ENCODE measurements at places on chromosomes 1 and 21. TPM values are rescaled to one million over a fixed set of nuclear protein-coding genes. Genes with fewer than 3 reads are reported as not detected.

CLDN8 gene
- 15.3 TPM for total RNA-seq

IQCC gene
- total RNA-seq = 3.4 TPM

- no peak for DNase-seq
These were observed 20.9 kb upstream of the LRP8 start for GRCh38 chr1:53348486-53349368.

CACNA1E gene
- total RNA-seq = 0.15 TPM

DNA sequence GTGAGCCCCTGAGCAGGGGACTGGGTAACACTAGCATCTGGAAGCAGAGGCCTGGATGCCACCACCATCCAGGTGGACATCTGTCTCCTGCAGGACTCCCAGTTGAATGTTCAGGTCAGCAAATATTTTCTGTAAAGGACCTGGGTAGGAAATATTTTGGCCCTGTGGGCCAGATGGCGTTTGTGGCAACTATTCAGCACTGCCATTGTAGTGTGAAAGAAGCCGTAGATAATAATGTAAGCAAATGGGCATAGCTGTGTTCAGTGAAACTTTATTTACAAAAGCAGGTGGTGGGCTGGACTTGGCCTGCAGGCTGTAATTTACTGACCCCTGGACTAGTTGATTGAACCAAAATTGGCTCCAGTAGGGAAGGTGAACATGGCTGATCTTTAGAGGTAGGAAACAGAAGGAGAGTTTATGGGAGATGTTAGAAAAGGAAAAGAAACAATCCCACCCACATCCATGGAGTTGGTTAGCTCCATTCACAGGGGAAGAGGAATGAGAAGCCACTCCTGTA lies 20.0 kb upstream of the CD101 start:
- no peak for DNase-seq

ACTA1 gene
- 0.53 TPM for total RNA-seq

KRTAP19-5 gene
- total RNA-seq = not detected

DNA sequence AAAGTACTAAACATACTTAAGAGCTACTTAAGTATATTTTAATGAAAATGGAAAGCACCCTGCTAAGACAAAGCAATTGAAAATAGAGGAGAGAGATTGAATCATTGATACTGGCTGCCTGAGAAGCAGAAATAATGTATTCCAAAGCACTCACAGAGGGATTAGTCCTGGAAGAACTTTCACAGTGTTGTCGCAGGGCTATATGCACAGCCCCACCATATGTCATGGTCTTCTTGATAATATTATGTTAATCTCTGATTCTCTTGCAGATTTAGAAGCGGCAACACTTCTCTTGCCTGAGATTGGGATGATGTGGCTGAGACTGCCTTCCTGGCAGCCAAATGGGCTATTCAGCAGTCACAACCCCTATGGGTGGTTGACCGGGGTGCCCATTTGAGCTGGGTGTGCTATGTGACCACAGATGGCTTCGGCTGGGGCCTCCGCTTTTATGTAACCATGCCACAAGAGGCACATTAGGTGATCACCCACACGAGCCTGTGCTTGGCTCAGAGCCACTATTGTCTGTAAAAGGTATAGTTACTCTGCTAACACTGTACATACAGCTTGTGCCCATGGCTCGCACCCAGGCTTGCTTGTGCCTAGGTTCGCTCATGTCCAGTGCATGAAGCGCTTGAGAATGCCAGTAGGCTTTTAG lies 152.2 kb upstream of the SGIP1 start:
- DNase-seq = no peak

GRCh38 chr1:65799601-65800000 lies 6.9 kb downstream of the PDE4B start:
- no peak for DNase-seq

- no peak for DNase-seq
These were observed 391.0 kb downstream of the OMA1 start for GRCh38 chr1:58155418-58156123.

C1QC gene
- 41.6 TPM for total RNA-seq

GRCh38 chr1:152745289-152745704 lies 12.5 kb upstream of the KPRP start:
- DNase-seq = no peak

GRCh38 chr1:49333906-49334305 lies 557.2 kb upstream of the BEND5 start:
- DNase-seq = no peak

DNA sequence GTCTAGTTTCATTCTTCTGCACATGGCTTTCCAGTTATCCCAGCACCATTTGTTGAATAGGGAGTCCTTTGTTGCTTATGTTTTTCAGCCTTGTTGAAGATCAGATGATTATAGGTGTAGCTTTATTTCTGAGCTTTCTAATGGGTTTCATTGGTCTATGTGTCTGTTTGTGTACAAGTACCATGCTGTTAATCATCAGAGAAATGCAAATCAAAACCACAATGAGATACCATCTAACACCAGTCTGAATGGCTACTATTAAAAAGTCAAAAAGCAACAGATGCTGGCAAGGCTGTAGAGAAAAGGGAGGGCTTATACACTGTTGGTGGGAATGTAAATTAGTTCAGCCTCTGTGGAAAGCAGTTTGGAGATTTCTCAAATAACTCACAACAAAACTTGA lies 321.5 kb upstream of the PTBP2 start:
- no peak for DNase-seq

DNA sequence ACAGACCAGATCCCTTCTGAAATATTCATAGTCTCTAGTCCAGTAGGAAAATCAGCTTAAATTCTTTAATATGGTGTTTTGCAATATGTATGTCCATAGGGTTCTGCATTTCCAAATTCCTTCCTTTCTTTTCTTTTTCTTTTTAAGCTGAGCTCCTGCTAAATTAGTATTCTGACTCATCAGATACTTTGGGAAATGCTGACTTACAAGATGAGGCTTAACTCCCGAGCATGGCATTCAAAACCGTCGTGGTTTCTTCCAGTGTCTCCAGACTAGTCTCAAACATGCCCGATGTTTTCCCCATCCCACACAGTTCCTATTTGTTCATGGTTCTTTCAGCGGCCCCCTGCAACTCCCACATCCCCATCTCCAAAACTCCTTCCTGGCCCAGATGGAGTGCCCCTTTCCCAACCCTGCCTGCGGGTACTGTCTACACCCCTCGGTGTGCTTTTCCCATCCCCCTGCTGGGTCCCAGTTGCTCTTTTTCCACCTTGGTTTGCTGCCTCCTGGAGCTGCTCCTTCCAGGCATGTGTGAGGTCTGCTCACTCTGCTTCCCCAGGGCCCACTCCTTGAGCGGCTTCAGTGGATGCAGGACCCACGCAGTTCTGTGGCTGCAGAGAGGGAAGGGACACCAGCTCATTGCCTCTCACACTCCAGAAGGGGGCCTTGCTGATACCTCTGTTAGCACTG lies 19.5 kb upstream of the ETV3 start:
- no peak for DNase-seq

CD1D gene
- not detected for total RNA-seq

PARS2 gene
- total RNA-seq = 5.2 TPM

GRCh38 chr1:171984850-171985485 lies 143.7 kb downstream of the DNM3 start:
- DNase-seq = no peak

GRCh38 chr1:154810571-154810970 lies 59.5 kb downstream of the KCNN3 start:
- DNase-seq = no peak

DNA sequence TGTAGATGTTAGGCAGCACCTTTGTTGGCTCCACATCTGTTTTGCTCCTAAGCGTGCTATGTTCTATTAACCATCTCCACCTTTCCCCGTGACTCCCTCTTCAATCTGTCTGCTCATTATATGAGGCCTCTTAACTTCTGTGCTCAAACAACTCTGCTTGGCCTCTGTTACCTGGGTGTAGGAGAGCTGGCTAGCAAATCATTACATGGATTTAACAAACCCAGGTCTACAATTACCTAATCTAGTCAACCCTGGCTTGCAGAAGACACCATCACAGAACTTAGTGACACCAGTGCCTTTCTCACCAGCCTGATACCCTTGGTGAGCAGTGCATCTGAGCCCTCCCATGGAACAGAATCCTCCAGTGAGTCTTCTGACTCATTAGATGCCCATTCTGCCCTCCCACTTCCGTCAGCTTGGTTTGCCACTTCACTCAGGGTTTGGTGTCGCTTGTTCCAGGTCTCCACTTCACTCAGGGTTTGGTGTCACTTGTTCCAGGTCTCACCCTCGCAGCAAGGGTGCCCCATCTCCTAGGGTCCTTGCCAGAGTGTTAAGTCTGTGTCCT lies 92.0 kb upstream of the KIF26B start:
- DNase-seq = no peak

- no peak for DNase-seq
These were observed 15.5 kb upstream of the MAP3K7CL start for GRCh38 chr21:29114765-29115500.

GRCh38 chr21:40227096-40227495 lies 359.9 kb downstream of the PCP4 start:
- DNase-seq = no peak

- no peak for DNase-seq
These were observed 3.9 kb downstream of the PRXL2B start for GRCh38 chr1:2590233-2591141.

C8B gene
- not detected for total RNA-seq

DNA sequence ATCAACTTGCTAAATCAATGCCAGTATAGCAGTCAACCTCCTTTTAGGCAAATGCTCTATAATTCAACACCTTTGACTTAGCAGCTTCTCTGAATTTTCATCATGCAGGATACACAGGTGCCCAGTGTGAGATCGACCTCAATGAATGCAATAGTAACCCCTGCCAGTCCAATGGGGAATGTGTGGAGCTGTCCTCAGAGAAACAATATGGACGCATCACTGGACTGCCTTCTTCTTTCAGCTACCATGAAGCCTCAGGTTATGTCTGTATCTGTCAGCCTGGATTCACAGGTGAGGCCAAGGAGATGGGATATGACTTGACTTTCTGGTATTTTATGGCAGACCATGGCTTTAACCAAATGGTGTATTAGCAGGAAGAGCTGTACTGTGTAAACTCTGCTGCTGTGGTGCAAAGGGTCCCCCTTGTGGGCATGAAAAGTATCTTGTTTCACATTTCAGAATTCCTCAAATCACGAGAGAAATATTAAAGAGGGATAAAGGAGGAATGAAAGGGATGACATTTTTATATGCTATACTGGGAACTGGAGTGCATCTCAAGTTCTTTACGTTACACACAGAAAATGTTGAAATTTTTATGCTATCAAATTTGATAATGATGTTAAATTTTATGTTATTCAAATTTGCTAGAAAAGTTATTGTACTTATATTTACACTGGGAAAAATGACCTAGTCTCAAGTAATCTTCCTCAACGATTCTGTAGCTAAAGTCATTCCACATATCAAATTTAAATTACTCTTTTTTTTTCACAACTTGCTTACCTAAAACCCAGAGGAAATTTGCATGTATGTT lies 88.9 kb downstream of the CRB1 start:
- no peak for DNase-seq

DNA sequence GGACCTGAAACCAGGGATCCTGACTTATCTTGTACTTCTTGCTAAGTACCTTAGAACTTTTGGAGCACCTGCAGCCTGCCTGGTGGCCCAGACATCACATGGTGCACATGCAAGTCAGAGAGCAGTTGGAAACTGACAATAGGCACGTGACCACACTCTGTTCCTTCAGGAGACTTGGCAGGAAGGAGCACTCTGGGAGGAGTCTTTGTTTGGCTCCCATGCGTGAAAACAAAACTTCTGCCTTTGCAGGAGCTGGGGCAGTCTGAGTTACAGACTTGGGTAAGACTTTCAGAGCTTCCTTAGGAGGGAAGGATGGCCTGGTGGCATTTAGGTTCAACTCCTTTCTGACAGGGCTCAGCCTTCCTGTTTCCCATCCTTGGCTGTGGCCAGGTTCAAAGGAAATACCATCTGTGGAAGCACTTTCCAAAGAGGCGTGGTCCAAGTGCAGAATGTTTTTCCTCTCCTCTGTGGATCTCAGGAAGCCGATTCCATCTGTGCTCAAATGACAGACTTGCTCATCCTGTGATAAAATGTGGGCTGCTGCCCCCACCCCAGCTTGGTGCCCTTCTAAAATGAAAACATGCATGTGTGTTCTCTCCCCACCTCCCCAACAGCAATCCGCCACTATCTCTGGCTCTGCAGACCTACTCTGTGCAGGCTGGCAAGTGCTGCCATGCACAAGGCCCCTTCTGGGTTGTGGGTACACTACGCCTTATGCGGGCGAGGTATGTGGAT lies 14.1 kb upstream of the ZNF436 start:
- DNase-seq = no peak

- no peak for DNase-seq
These were observed 17.4 kb downstream of the PTTG1IP start for GRCh38 chr21:44856131-44856530.

DNA sequence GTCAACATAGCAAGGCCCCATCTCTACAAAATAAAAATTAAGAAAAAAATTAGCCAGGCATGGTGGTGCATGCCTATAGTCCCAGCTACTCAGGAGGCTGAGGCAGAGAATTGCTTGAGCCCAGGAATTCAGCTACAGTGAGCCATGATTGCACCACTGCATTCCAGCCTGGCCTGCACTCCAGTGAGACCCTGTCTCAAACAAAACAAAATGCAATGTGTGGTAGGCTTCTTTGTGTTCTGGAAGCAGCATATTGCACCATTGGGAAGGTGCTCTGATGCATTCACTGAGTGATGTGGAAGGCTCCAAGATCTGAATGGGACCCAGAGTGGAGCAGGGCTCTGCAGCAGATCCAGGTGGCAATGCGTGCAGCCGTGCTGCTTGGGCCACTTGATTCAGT lies 99.6 kb upstream of the COG2 start:
- no peak for DNase-seq

DNA sequence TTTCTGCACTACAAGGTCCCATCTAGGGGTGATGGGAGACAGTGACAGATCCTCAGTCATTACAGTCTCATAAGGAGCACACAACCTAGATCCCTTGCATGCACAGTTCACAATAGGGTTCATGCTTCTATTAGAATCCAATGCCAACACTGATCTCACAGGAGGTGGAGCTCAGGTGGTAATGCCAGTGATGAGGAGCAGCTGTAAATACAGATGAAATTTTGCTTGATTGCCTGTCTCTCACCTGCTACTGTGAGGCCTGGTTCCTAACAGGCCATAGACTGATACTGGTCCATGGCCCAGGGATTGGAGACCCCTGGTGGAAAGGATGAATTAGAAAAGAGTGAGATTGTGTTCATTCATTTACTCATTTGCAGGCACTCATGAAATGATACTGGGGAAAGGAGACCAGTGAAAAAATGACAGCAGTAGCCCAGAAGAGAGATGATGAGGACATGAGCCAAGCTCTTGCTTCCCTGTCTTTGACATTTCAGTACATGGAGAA lies 251.6 kb upstream of the DUSP10 start:
- DNase-seq = no peak

HS2ST1 gene
- total RNA-seq = 11.3 TPM

GRCh38 chr1:31476891-31477846 lies 64.2 kb downstream of the SERINC2 start:
- no peak for DNase-seq

DNA sequence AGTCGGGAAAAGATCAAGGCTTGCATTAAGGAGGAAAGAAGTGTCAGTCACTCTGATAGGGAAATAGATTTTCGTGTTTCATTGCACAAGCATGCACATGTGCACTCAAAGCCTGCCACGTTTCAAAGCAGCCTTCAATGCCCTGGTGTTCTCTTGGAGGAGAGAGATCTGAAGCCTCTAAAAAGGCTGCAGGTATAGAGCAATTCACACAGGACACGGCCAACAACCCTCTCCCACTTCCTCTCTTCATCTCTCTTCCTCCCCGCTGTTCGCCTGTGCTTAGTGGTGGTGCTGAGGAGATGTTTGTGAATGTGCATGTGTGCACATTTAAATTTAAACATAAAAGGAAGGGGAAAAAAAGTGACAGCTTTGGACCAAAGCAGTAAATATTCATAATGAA lies 117.7 kb downstream of the NUF2 start:
- DNase-seq = no peak
